Skin of body (tissue), 3 donors: ENCODE measurements at places on chromosomes 6 and 20. TPM values are rescaled to one million over a fixed set of nuclear protein-coding genes. Genes with fewer than 3 reads are reported as not detected.

DNA sequence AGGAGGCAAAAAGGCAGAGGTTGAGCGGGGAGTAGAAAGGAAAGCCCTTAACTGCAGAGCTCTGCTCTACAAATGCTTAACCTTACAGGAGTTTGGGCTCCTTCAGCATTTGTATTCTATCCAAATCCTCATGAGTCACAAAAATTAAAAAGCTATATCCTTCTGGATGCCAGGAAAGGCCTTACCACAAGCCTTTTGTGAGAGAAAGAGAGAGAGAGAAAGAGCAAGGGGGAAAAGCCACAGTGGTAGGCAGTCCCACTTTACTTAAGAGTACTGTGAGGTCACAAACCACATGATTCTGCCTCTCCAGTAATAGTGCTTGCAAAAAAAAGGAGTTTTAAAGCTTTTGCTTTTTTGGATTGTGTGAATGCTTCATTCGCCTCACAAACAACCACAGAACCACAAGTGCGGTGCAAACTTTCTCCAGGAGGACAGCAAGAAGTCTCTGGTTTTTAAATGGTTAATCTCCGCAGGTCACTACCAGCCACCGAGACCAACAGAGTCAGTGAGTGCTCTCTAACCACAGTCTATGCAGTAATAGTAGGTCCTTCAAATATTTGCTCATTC, at the start of gene RUNX2:
Gene RUNX2, plus strand, starts transcription at position 375 of the 567 bp plus-strand sequence. CDS start 397 bp downstream, outside the sequence.
- DNase-seq: no peak

DNA sequence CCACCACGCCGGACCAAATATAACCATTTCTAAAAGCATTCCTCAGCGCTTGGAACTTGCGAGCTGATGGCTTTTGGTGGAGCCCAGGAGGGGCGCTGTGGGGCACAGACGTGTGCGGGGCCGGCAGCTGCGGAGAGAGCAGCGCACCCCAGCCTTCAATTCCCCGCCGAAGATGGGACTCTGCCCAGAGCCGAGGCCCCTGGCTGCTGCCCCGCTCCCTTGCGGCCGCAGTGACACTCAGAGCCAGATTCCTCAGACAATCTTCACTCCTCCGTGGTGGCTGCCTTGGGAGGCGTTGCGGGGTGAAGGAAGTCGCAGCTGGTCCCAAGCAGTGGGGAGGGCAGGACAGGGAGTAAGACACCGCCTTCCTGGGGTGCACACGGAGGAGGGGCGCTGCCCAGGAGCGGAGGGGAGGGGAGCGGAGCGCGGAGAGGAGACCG, 87.7 kb downstream of the TMEM242 start:
- DNase-seq: peak; percentile 26

The RBPJL gene
- not detected for total RNA-seq

- DNase-seq: no peak
These were observed 250.1 kb downstream of the TBXT start for GRCh38 chr6:165917576-165917975.

GRCh38 chr20:58084566-58084965, 143.9 kb downstream of the ANKRD60 start:
- no peak for DNase-seq
